ENCODE measurements at places on chromosomes 3 and 15.

- no peaks in the 10 kb centered on the region for H3K27me3 ChIP-seq
- DNase-seq, result no peak
- H3K4me1 ChIP-seq, result peaks cover 8% of the 10 kb centered on the region
- peak overlapping the region; percentile 16 for H3K27ac ChIP-seq
- peaks cover 20% of the 10 kb centered on the region for H3K36me3 ChIP-seq
- H3K4me3 ChIP-seq, result no peak overlapping the region
Observed at GRCh38 chr3:64104006-64104405, 80.7 kb upstream of the PSMD6 start.

DNA sequence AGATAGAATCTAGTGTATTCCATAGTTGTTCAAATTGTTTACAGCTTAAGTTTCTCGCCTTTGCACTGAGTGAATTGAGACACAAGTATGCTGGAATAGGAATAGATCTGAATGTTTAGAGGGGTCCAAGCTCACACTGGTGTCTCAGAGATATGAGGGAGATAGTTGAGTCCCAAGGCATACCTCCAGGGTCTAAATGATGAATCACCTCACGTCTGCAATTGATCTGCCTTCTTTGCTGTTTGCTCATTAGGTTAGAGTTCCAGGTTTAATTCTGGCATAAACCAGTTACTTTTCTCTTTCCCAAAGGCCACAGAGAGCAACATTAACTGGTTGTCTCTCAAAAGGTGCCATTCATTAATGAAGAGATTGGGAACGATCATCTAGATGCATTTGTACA, 106.3 kb upstream of the MME start:
- peaks cover 6% of the 10 kb centered on the region for H3K4me1 ChIP-seq
- H3K27ac ChIP-seq, result no peak overlapping the region
- H3K27me3 ChIP-seq, result no peaks in the 10 kb centered on the region
- H3K4me3 ChIP-seq, result no peak overlapping the region
- DNase-seq, result no peak
- H3K36me3 ChIP-seq, result no peaks in the 10 kb centered on the region

DNA sequence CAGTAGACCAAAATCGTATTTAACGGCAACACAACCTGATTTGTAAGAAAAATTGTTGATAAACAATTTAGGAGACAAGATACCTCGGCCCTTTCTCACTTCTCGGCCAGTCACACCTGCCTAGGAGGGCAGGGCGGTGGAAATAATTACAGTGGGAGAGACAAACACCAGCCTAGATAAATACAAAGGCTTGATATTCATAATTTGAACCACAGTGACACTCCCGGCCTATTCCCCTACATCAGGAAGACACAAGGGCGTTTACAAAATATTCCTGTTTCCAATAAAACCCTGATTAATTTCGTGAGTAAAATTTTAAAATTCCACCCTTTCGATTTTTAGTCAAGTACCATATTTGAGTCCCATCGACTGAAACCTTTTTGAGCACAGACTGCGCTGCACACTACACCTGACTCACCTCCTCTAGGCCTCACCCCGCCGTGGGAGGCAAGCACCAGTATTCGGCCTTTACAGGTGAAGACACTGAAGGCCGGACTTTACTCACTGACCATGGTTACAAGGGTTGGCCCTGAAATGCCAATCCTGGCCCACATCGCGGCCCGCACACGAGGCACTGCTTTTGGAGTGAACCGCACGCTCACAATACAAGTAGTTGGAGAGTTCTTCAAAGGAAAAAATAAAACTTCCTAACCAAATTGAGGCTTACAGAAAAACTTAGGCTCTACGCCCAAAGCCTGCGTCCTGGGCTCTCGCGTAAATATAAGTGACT, 794 bp downstream of the ARPP19 start:
- H3K27ac ChIP-seq, result peak overlapping the region; percentile 35
- DNase-seq, result peak; percentile 24

GRCh38 chr3:33877187-33877586, 78.8 kb downstream of the PDCD6IP start:
- H3K4me1 ChIP-seq, result no peaks in the 10 kb centered on the region
- H3K4me3 ChIP-seq, result no peak overlapping the region
- no peak overlapping the region for H3K27ac ChIP-seq
- no peaks in the 10 kb centered on the region for H3K36me3 ChIP-seq

Data from IMR-90 (cell line).